ENCODE measurements at places on chromosomes 4 and X. TPM values are rescaled to one million over a fixed set of nuclear protein-coding genes. Genes with fewer than 3 reads are reported as not detected.

ANXA3 gene
- total RNA-seq = 2.1 TPM

CCDC110 gene
- total RNA-seq = 2.2 TPM

CDKL2 gene
- 0.88 TPM for total RNA-seq

ACE2 gene
- not detected for total RNA-seq

SULT1E1 gene
- not detected for total RNA-seq

CENPVL1 gene
- total RNA-seq = not detected

RRAGB gene
- total RNA-seq = 34.0 TPM

ARHGAP36 gene
- not detected for total RNA-seq

SPP1 gene
- total RNA-seq = 16.2 TPM

FGF2 gene
- total RNA-seq = 69.2 TPM

TMPRSS11B gene
- total RNA-seq = not detected

NXF2B gene
- not detected for total RNA-seq

MAGEA10 gene
- total RNA-seq = not detected

FBXL5 gene
- 110 TPM for total RNA-seq

GATA1 gene
- not detected for total RNA-seq

HSD17B13 gene
- under 0.01 TPM for total RNA-seq

UGT2B11 gene
- total RNA-seq = not detected

ARHGAP10 gene
- total RNA-seq = 31.5 TPM

GPAT3 gene
- 0.36 TPM for total RNA-seq

S100P gene
- 0.29 TPM for total RNA-seq

HAUS7 gene
- 8.3 TPM for total RNA-seq

FAM50A gene
- total RNA-seq = 48.1 TPM

FHDC1 gene
- 0.36 TPM for total RNA-seq

BRS3 gene
- not detected for total RNA-seq

TCEAL5 gene
- total RNA-seq = not detected

GAGE1 gene
- not detected for total RNA-seq

MTTP gene
- total RNA-seq = not detected

DNAAF6 gene
- not detected for total RNA-seq

MAPK10 gene
- total RNA-seq = 12.1 TPM

EGF gene
- 0.36 TPM for total RNA-seq

IL21 gene
- total RNA-seq = not detected

BEX5 gene
- not detected for total RNA-seq

POU3F4 gene
- total RNA-seq = not detected

CT45A8 gene
- not detected for total RNA-seq

XKRX gene
- 0.29 TPM for total RNA-seq

CT45A3 gene
- not detected for total RNA-seq

VSIG4 gene
- total RNA-seq = 0.72 TPM

SPATA18 gene
- total RNA-seq = 41.3 TPM

SSX2B gene
- total RNA-seq = not detected

GRIA2 gene
- under 0.01 TPM for total RNA-seq

MEPE gene
- total RNA-seq = not detected

CTAG1A gene
- not detected for total RNA-seq

SERPINA7 gene
- total RNA-seq = not detected

CACNA1F gene
- not detected for total RNA-seq

CHIC2 gene
- total RNA-seq = 73.1 TPM

FHL1 gene
- total RNA-seq = 68.7 TPM

PAGE1 gene
- not detected for total RNA-seq

VCX gene
- total RNA-seq = not detected

TIGD4 gene
- 0.36 TPM for total RNA-seq

ANXA10 gene
- 1.1 TPM for total RNA-seq

DRP2 gene
- 0.59 TPM for total RNA-seq

ESX1 gene
- not detected for total RNA-seq

ARMCX1 gene
- 67.7 TPM for total RNA-seq

FOXR2 gene
- not detected for total RNA-seq

VCX3A gene
- total RNA-seq = not detected

GLOD5 gene
- total RNA-seq = not detected

CCDC158 gene
- total RNA-seq = 0.59 TPM

PAGE2 gene
- not detected for total RNA-seq

HEPH gene
- total RNA-seq = 64.5 TPM

ERAS gene
- not detected for total RNA-seq
